Activated T-helper 1 cell treated with anti-CD3 and anti-CD28 coated beads, Interleukin-12 subunit alpha, Interleukin-12 subunit beta, Interleukin-2, Interleukin-4 antibody, amounts not matched to agents 30 ng/mL and 10 ng/mL and 1 ng/mL, durations not matched to agents 14 hours and 24 hours and 36 hours (primary cell): ENCODE measurements at places on chromosomes 2 and 18. TPM values are rescaled to one million over a fixed set of nuclear protein-coding genes. Genes with fewer than 3 reads are reported as not detected.

The CHRNG gene
- total RNA-seq = not detected in 2 replicates

DNA sequence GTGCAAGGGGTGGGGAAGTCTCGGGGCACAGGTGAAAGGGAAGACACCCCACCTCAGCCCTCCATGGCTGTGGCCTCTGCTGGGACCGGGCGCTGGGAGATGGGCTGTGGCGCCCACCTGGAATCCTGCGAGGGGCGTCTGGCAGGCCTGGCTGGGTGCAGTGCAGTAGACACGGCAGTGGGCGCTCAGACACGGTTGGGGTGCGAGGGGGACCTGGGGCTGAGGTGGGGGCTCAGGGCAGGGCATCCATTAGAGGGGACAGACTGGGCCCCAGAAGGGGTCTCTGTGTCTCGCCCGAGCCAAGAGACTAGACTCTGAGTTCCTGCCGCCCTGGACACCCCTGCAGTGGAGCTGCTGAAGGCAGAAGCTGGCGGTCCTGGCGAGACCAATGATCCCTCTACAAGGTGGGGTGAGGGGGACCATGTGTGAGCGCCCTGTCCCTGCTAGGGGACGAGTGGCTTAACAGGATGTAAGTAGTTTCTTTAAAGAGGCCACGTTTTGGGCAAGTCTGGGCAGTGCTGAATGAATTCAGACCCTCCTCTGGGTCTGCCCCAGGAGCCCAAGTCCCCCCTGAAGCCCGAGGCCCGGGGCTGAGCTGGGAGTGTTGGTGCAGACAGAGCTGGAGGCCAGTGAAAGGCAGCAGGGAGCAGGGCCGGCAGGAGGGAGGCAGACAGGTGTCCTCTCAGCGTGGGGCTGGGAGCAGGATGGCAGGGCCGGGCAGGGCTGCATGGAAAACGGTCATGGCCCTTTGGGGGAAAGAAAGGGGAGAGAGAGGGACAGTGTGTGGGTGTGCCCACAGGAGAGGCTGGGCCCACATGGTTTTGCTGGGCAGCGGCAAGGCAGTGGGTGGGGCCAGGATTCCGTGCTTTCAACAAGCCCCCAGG lies 57.2 kb downstream of the HS6ST1 start:
- H3K4me1 ChIP-seq = no peaks in the 10 kb centered on the region
- H3K4me3 ChIP-seq = no peak overlapping the region
- H3K36me3 ChIP-seq = no peaks in the 10 kb centered on the region
- no peak overlapping the region for H3K27ac ChIP-seq
- peaks cover 10% of the 10 kb centered on the region for H3K27me3 ChIP-seq
- no peak for DNase-seq

DNA sequence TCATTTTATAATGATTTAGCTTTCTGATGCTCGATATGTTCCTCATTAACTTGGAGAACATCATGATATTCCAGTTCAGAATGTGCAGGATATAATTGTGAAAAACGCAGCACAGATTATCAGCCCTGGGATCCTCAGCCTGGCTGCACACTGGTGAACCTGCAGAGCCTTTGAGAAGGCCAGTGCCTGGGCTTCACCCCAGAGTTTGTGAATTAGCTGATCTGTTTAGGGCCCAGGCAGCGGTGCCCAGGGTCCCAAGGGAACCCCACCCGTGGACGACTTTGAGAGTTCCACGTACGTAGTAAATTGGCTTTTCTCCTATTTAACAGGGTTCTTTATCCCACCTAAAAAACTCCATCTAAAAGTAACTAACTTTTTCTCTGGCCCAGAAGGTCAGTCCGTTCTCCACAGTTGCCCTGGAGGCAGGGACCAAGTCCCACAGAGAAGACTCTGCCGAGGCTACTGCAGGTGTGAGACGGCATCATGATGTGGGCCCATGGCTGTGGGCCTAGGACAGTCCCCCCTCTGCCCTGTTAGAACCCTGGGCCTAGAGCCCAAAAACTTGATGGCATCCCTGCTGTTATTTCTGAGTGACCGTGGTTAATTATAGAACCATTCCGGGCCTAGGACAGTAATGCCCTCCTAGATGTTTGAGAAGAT lies 39.6 kb upstream of the RPL31 start:
- no peaks in the 10 kb centered on the region for H3K4me1 ChIP-seq
- H3K27ac ChIP-seq = no peak overlapping the region
- H3K27me3 ChIP-seq = no peaks in the 10 kb centered on the region
- H3K4me3 ChIP-seq = no peak overlapping the region

DNA sequence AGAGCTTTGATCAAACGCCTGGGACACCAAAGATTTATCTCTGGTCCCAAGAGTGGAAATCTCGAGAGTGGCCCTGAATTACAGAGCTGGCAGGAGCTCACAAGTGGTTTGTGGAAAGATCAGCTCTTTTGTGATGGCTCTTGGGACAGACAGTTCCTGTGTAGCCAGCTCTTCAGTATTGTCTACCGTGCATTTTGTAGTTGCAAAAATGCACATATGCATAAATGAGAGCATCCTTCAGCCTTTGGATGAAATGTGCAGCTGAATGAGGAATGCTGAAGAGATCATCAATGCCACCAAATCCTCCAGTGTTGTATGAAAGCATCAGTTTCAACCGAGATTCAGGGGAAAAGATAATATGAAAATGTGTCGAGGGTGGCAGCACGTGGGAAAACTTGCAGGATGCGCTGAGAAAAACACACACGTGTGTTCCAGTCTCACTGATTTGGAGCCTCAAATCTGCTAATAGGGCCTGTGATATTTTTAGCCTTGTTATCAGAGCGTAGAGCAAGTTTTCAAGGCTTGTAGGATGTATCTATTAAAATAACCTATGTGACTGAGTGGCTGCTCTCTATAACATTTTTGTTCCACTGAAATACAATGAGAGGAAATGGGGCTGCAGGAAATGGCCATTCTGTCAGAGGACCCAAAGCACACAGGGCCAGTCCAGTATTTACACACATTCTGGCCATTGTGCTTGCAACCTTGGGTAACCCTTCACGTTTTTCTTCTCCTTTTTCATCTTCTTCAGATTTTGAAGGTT lies 138.7 kb downstream of the PRKCE start:
- H3K4me3 ChIP-seq = no peak overlapping the region
- DNase-seq = no peak
- H3K27me3 ChIP-seq = no peaks in the 10 kb centered on the region

The IRS1 gene
- total RNA-seq = 3.8 and 4.2 TPM in 2 replicates

DNA sequence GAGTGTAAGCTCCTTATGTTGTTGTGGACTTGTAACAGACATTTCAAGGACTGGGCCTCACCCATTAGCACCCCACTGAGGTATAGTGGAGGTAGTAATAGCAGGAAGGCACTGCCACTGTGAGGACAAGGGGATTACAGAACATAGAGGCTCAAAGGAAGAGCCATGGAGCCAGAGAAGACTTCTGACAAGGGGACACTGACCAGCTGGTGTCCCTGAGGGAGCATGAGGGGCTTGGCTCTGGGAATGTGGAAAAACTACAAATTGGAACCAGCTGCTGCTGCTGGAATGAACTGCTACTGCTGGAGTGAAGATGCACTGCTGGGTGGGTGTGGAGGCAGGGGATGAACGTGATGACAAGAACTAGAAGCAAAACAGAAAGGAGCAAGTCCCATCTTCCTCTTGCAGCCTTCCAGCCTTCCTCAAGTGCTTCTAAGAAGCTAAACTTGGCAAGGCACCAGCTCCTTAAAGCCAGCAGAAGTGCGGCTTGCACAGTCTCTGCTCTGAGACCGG lies 167.3 kb upstream of the NOSTRIN start:
- H3K27me3 ChIP-seq = no peaks in the 10 kb centered on the region
- no peak for DNase-seq
- H3K36me3 ChIP-seq = no peaks in the 10 kb centered on the region

GRCh38 chr2:127428815-127429109 lies 10.5 kb downstream of the PROC start:
- DNase-seq = no peak
- H3K27me3 ChIP-seq = peaks cover 15% of the 10 kb centered on the region
- no peak overlapping the region for H3K27ac ChIP-seq
- peaks cover 4% of the 10 kb centered on the region for H3K4me1 ChIP-seq
- H3K36me3 ChIP-seq = no peaks in the 10 kb centered on the region

GRCh38 chr2:64829525-64829924 lies 159.7 kb upstream of the SLC1A4 start:
- peaks cover 31% of the 10 kb centered on the region for H3K4me1 ChIP-seq
- H3K4me3 ChIP-seq = no peak overlapping the region
- no peak overlapping the region for H3K27ac ChIP-seq
- H3K36me3 ChIP-seq = no peaks in the 10 kb centered on the region
- no peak for DNase-seq
- peaks cover 1% of the 10 kb centered on the region for H3K27me3 ChIP-seq

The MDH1B gene
- 0.20 and 0.36 TPM in 2 replicates for total RNA-seq

DNA sequence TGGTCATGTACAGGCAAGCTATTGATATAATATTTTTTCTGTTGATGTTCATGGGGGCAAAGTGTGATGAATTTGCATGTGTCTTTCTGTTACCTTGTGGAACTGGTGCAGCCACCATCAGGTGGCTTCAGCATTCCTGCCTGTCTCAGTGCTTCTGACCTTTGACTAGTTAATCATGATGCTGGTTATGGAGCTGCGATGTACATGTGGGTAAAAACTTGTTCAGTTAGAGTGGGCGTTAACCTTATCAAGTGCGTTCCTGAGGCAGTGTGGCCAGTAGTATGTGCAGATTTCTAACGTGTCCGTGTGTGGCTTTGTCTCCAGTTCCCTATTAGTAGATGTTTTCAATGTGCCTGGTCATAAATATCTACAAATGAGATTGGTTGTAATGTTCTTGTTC lies 127.4 kb upstream of the ZSWIM2 start:
- H3K4me3 ChIP-seq = no peak overlapping the region
- H3K27me3 ChIP-seq = no peaks in the 10 kb centered on the region
- H3K36me3 ChIP-seq = no peaks in the 10 kb centered on the region
- no peak overlapping the region for H3K27ac ChIP-seq

The PROKR1 gene
- not detected in 2 replicates for total RNA-seq

- H3K27me3 ChIP-seq = no peaks in the 10 kb centered on the region
- no peak overlapping the region for H3K4me3 ChIP-seq
- no peak for DNase-seq
- H3K27ac ChIP-seq = no peak overlapping the region
Measured at GRCh38 chr2:163802284-163802683, 66.5 kb upstream of the FIGN start.

DNA sequence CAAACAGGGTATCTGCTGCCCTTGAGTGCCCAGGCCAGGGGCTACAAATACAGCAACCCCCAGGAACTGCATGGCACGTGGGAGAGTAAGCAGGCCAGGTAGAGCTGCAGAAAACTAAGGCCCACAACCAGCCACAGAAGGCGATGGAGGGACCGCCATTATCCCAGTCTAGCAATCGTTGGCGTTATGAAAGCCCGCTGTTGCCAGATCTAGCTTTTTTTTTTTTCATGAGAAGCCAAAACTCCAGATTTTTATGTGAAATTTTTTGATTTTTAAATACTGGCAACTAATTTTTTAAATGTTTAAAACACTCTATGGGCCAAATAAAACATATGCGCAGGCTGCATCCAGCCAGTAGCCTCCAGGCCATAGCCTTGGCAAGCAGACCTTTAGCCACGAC lies 59.8 kb downstream of the DNMT3A start:
- DNase-seq = no peak
- peaks cover 41% of the 10 kb centered on the region for H3K36me3 ChIP-seq
- no peak overlapping the region for H3K27ac ChIP-seq
- H3K27me3 ChIP-seq = no peaks in the 10 kb centered on the region
- no peak overlapping the region for H3K4me3 ChIP-seq

DNA sequence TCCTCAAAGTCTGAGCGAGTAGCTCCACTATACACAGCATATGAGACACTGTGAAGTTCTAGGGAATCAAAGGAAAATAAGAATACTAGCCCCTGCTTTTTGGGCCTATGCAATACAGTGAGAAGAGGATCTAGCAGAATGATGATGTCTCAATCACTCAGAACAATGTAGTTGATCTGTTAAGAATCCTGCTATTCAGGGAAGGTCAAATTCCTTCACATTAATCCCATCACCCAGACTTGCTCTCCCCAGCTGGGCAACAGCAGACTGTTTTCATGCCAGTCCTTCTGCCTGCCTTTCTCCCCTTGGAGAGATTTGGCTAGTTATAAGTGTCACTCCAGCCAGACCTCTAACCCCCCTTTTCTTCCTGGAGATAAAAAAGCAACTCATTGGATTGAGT lies 230.0 kb upstream of the EPHA4 start:
- H3K27me3 ChIP-seq = no peaks in the 10 kb centered on the region
- H3K27ac ChIP-seq = no peak overlapping the region

GRCh38 chr2:45250176-45250575 lies 240.9 kb upstream of the SIX2 start:
- no peak overlapping the region for H3K27ac ChIP-seq

GRCh38 chr2:111617299-111618225 lies 266.4 kb downstream of the ANAPC1 start:
- no peaks in the 10 kb centered on the region for H3K36me3 ChIP-seq
- peaks cover 8% of the 10 kb centered on the region for H3K4me1 ChIP-seq
- H3K27ac ChIP-seq = no peak overlapping the region
- H3K4me3 ChIP-seq = no peak overlapping the region

DNA sequence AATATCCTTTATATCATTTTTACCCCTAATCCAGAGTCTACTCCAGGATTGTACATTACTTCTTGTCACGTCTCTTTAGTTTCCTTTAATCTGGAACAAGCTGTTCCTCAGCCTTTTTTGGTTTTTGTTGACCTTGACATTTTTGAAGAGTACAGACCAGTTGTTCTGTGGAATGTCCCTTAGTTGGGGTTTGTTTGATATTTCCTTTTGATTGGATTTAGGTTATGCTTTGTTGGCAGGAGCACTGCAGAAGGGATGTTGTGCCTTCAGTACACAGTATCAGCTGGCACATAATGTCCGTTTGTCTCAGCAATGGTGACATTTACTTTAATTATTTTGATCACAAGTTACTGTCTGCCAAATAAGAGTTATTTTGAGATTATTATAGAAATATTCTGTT lies 160.6 kb downstream of the MEIS1 start:
- no peaks in the 10 kb centered on the region for H3K36me3 ChIP-seq
- H3K4me1 ChIP-seq = no peaks in the 10 kb centered on the region
- H3K4me3 ChIP-seq = no peak overlapping the region
- no peak overlapping the region for H3K27ac ChIP-seq
- no peaks in the 10 kb centered on the region for H3K27me3 ChIP-seq
- DNase-seq = no peak

- no peak for DNase-seq
- peak overlapping the region; percentile 86 for H3K4me3 ChIP-seq
- peaks cover 21% of the 10 kb centered on the region for H3K27me3 ChIP-seq
- no peak overlapping the region for H3K27ac ChIP-seq
- H3K4me1 ChIP-seq = peaks cover 18% of the 10 kb centered on the region
Measured at GRCh38 chr2:241219030-241219382, 30.5 kb downstream of the ANO7 start.

The CD207 gene
- total RNA-seq = not detected in 2 replicates

The PKP4 gene
- 28.4 and 30.3 TPM in 2 replicates for total RNA-seq

GRCh38 chr18:9094307-9095226 lies 7.9 kb upstream of the NDUFV2 start:
- H3K27me3 ChIP-seq = no peaks in the 10 kb centered on the region
- H3K36me3 ChIP-seq = peaks cover 11% of the 10 kb centered on the region
- H3K4me3 ChIP-seq = peak overlapping the region; percentile 66
- peaks cover 75% of the 10 kb centered on the region for H3K4me1 ChIP-seq
